ENCODE measurements at places on chromosomes 12 and 14.

- no peak for DNase-seq
These were observed 50.9 kb upstream of the TRAF3 start for GRCh38 chr14:102726191-102726949.

GRCh38 chr12:60230056-60230455, 634.2 kb downstream of the SLC16A7 start:
- no peak for DNase-seq

DNA sequence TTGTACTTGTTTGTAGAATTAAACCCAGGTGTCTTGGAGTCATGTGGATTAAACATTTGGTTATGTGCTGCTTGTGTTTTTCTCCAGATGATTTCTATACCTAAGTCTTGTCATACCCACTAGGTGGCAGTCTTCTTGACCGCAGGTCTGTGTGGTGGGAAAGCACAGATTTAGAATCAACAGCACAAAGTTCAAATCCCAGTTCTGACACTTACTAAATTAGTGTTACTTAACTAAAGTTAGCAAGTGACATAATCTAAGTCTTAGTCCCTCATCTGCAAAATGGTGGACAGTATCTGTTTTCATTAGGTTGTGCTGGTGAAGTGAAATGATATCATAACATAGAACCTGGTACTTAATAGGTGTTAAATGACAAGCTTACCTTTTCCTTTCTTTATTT, 151.0 kb upstream of the ARHGAP5 start:
- no peak for DNase-seq

DNA sequence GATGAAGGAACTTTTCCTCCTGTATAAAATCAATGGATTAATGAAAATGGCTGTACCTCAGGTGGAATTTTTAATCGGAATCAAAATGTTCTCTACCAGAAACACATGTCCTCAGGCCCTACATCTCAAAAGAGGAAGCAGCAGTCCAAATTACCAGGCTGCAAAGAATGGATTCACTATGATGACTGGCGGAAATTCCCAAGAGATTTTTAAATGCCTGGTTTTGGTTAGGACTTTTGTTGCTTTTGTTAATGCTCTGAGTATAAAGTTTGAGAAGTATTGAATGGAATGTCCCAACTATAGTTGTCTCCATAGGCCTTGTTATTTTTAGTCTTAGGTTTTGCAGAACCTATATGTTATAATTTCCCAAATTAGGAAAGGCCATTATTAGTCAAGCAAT, 11.2 kb upstream of the IFNG start:
- no peak for DNase-seq

GRCh38 chr14:91341751-91342154, 75.9 kb downstream of the CCDC88C start:
- DNase-seq, result no peak
